ENCODE measurements at places on chromosomes 2 and 18. TPM values are rescaled to one million over a fixed set of nuclear protein-coding genes. Genes with fewer than 3 reads are reported as not detected.

AGXT gene
- not detected for total RNA-seq

ATF2 gene
- 117 TPM for total RNA-seq

CNGA3 gene
- 0.85 TPM for total RNA-seq

DNA sequence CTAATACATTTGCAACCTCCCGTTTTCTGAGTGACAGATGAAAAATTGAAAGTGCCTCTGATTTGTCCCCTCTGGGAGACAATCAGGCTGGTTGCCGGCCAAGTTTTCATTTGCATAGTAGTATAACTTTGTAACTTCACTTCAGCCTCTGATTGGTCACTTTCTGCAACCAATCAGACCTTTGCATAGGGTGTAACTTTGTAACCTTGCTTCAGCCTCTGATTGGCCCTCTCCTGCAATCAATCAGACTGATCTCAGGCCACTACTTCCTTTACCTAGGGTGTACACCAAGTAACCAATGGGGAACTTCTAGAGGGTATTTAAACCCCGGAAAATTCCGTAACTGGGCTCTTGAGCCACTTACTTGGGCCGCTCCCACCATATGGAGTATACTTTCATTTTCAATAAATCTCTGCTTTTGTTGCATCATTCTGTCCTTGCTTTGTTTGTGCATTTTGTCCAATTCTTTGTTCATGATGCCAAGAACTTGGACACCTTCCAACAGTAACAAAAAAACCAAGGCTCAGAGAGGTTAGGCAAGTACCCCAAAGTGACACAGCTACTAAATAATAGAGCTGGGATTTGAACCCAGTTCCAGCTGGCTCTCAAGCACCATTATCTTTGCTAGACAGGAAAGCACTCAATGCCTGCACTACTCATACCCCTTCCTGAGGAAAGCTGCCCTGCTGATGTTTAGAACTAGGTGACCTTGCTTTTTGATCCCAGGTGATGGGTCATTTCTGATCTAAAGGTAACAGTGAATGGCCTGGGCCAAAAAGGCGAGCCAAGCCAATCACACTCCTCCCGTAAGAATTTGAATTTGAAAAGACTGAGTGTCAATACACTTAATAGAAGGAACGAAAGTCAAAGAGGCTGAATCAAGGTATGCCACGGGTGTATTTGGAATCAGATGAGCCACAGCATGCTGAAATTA is 10.9 kb upstream of the MYOM1 start:
- DNase-seq = no peak

DNA sequence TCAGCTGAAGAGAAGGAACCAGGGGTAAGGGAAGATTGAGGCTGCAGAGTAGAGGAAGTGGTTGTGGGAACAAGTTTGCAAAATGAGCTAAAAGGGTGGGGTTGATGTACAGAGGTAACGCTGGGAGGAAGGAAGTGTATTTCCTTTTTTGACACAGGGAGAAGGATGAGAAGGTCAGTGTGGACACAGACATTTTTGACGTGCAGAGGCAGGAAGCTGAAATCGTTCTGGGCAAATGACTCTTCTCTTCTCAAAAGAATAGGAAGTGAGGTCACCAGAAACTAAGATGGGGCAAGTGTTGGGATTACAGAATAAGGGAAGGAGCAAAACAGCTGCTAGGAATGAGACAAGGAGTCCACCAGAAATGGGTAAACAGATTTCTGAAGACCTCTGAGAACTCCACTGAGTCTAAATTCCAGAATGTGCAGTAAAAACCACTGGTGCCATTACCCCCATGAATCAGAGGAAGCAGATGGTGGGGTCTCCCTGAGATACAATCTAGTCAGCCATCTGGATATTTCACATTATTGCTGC is 20.0 kb upstream of the RNF149 start:
- DNase-seq = no peak

DNA sequence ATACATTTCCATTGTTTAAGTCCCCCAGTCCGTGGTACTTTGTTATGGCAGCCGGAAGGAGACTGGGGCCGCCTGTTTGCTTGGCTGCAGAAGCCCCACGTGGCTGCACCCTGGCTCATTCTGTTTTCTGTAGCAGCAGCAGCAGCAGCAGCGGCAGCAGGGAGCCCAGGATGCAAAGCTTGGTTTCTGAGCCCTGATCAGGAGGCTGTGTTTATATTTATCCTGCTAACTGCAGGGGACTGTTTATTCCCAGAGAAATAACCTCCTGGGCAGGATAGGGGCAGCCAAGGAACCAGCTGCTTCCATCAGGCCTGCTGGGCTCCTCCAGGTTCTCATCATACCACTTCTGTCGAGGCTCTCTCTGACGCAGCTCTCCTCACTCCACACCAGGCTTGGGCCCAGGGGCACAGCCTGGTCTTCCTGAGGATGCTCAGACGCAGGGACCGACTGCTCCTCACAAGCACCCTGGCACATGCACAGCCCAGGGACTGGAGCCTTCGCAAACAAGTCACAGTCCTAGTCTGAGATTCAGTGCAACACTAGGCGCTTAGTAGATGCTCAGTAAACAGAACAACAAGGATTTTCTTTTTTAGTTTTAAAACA is 139.0 kb downstream of the MSH2 start:
- DNase-seq = no peak

DNA sequence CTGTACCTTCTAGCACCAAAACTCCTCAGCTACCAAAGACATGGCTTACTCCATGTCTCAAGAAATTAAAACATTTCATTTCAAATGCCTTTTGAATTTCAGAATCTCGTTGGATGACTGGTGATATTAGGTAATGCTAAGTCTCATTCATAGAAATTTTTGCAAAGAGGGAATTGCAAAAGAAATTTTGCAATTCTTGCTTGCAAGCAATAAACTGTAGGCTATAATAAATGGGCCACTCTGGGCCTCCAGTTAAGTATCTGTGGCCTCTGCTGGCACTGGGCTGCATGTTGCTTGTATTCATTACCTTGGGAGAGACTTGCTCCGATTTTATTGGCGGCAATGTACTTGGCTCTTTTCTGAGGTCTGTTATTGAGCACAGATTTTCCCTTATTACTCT is 2.8 kb upstream of the LCLAT1 start:
- no peak for DNase-seq

DNA sequence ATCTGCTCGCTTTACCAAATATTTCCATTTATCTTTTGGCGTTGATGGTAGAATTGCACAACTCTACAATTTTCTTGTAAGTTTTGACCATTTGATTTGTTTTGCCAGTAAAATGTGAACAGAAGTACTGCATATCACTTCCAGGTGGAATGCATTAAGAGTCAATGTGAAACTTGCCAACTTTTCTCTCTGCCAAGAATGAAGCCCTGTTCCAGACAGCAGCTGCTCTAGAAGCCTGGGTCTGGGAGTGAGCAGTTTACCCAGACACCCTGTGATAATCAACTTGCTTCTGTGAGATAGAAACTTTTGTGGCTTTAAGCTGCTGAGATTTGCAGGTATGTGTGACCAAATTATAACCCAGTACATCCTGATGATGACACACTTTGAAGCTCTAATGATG is 115.9 kb upstream of the SYT4 start:
- peak; percentile 6 for DNase-seq

WDR43 gene
- total RNA-seq = 57.3 TPM

SLC5A7 gene
- 6.3 TPM for total RNA-seq

L3MBTL4 gene
- 6.7 TPM for total RNA-seq

DNA sequence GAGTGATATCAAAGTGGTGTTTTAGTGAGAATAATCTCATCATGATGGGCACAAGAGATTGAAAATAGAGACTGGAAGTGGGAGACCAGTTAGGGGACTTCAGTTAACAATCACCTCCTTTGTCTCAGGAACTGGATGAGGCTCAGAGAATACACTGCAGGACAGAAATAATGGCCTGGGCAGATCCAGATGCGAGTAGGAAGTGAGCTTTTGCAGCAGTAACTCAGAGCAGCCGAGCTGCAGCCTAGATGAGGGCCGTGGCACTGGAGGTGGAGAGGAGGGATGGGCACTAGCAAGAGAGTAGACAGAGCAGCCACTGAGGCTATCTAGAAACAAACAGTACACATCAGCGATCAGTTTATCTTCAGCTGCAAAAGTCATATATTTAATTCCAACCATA is 48.6 kb downstream of the CYB5A start:
- no peak for DNase-seq

HOXD13 gene
- total RNA-seq = 14.9 TPM

IL1R2 gene
- total RNA-seq = 0.37 TPM

ANKRD62 gene
- 0.11 TPM for total RNA-seq

DNA sequence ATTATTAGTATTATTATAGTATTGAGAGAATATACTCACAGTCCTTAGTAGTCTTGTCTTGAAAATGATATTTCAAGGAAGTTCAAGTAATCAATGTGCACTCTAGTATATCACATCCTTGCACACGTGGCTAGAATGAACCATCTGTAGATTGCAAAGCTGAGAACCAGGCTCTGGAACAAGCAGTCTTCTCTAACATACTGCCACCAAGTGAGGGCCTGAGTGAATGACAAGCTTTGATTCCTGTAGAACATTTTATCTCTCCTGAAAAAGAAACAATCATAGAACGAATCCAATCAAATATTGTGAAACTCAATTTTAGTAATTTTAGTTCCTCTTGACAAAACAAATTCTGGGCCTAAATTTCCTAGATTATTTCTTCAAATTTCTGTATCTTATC is 55.3 kb upstream of the SULT1C3 start:
- DNase-seq = no peak

- no peak for DNase-seq
These were observed 261.5 kb downstream of the TRIB2 start for GRCh38 chr2:12978066-12978835.

DNA sequence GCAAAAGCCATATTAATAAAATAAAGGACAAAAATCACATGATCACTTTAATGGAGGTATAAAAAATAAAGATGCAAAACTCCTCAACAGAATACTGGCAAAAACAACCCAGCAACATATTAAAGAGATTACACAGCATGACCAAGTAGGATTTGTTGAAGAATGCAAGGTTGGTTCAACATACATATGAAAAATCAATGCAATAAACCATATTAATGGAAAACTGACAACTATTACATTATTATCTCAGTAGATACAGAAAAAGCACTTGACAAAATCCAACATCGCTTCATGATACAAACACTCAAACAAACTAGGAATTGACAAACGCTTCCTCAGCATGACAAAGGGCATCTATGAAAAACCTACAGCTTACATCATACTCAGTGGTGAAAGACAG is 76.7 kb downstream of the CRACDL start:
- DNase-seq = no peak

REEP1 gene
- 21.9 TPM for total RNA-seq

HS1BP3 gene
- 19.0 TPM for total RNA-seq

BOLL gene
- 0.11 TPM for total RNA-seq

- no peak for DNase-seq
These were observed 601.5 kb upstream of the GCFC2 start for GRCh38 chr2:76312236-76312635.

UCN gene
- 1.1 TPM for total RNA-seq

DNA sequence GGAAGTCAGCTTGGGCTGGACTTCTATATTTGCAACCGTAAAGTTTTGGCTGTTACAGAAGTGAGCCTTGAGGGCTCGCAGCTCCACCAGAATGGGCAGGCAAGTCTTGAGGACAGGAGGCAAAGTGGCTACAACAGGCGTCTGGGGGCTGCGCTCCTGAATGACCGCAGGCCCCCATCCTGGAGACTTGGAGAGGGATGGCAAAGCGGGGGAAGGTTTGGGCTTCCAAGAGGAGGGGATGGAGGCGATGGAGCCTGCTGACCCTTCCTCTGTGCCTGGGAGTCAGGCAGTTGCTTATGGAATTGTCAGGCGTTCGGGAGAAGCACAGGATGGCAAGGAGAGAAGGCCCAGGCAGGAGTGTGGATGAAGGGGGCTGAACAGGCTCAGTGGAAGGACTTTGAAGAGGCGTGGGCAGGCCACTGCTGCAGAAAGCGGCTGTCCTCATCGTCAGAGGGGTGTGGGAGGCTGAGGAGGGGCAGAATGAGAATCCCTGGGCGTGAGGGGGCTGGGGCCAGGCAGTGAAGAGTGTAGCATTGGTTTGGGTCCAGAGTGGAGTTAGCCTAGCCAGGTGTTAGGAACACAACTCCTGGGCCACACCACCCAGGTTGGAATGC is 72.3 kb downstream of the INHBB start:
- DNase-seq = no peak

DNA sequence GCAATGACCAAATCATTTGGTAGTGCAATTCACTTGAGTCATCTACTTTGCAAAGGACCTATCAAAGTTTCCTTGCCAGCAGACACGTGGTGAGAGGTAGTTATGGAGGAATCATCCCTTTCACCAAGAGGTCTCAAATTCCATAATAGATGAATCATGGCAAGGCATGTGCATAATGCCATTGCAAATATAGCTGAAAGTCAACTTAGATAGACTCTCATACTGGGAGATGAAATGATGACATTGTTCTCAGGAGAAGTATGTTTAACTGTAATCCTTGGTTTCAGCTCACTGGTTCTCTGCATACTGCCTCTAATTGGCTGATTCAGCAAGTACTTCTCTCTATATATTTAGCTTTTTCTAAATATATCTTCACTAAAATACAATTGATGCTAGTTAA is 57.2 kb downstream of the CALCRL start:
- no peak for DNase-seq

REG1B gene
- not detected for total RNA-seq

ZNF396 gene
- total RNA-seq = 4.0 TPM

DNA sequence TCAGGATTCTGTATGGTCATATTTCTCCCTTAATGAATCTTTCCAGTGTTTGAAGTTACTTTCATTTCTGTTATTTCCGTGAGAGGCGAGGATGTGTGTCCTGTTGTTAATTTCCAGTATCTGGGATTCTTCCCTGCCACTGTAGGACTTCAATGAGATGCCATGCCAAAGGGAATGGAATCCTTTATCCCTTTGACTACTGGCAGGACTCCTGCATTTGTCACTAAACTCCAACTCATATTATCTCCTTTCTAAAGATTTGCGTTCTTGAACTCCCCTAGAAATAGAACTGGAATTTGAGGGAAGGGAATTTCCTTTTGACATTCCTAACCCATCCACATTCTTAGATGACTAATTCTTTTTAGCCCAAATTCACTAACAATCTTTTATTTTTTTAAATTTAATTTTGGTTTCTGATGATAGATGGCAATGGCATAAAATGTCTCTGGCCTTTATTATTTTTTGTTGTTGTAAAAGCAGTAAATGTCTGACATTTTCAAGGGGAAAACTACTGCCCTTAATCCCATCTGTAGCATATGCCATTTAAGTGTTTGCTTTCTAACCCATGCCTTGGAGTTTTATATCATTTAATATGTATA is 87.8 kb upstream of the EML6 start:
- DNase-seq = no peak

DNA sequence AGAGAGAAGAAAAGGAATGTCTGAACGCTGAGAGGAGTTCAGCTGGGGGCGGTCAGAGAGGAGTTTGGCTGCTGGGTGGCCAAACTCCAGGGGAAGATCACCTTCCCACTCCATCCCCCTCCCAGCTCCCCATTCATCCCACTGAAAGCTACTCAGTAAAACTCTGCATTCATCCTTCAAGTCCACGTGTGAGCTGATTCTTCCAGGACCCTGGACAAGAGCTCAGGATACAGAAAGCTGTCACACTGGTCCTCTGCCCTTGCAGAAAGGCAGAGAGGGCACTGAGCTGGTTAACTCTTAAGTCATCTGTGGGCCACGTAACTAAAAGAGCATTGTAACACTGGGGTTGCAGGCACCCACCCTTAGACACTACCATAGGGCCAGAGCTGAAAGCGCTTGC is 132.1 kb upstream of the ARL4C start:
- DNase-seq = no peak
